Stomach (tissue), 19 donors: ENCODE measurements at places on chromosomes 16 and 17. TPM values are rescaled to one million over a fixed set of nuclear protein-coding genes. Genes with fewer than 3 reads are reported as not detected.
A peak's percentile ranks its signal among the peaks of the same experiment; 100 is the strongest.

DNA sequence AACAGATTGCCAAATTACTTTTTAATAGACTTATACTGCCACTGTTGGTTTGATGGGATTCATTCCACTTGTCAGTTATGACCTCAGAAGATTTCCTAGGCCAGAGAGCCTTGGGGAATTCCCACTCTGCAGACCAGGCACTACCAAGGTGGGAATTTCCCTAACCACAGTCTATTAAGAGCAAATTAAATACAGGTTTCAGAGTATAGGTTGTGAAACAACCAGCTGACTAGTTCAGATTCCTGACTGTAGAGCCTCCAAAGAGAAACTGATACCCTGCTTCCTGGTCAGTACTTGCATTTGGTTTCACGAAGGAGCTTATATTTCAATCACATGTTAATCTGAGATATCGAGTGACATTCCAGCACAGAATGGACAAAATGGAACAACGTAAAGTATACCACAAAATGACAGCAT, 186.5 kb downstream of the STX8 start:
- DNase-seq: no peak

DNA sequence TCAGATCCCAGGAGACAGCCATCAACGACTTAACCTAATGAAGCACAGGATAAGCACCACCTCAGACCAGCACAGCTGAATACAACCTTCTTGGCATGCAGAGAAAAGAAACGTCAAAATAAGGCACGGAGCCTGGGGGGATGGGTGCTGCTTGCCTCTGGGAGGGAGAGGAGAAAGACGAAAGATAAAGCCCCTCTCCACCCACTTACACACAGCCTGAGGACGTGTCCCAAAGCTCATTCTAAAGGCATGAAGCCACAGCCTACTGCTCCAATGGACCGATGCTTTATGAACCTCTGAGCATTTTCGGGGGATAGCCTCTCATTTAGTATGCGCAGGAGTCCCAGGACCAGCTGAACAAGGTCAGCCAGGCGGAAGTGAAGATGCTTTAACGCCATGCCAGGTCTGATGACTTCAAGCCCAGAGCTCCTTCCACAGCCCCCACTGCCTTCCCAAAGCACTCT, 31.1 kb downstream of the ST3GAL2 start:
- no peak for DNase-seq

DNA sequence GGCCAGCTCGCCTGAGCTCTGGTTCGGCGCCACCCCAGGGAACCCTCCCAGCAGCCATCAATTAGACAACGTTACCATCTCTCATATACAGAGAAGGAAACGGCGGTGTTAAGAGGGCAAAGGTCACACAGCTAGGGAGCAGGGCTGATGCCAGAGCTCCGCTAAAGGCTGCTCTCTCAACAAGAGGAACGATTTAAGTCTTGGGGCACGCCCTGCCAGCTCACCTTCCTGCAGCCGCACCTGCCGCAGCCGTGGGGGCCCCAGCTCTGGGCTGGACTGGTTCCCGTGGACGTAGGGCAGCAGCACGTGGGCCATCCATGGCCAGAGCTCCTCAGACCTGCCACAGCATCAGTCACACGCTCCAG, 43.5 kb downstream of the PKD1 start:
- DNase-seq: peak; percentile 55

DNA sequence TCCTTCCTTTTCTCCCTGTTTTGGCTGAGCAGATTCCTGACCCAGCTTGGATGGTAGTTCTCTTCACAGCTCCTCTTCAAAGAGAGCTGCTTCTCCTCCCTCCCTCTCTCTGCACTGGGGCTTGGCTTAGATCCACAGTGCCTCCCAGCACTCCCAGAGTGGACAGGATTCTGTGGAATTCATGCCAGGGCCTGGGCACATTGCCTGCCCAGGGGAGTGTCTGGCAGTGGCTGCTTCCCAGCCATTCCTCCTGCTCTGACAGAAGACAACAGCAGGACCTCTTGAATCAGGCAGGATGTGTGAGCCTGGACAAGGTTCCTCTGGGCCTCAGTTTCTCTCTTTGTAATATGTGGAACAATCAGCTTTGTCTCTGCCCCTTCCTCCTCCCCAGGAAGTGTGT, 4.5 kb upstream of the MMP28 start:
- peak; percentile 89 for DNase-seq

GRCh38 chr17:74769856-74770497, 6.2 kb downstream of the NAT9 start:
- DNase-seq: no peak

DNA sequence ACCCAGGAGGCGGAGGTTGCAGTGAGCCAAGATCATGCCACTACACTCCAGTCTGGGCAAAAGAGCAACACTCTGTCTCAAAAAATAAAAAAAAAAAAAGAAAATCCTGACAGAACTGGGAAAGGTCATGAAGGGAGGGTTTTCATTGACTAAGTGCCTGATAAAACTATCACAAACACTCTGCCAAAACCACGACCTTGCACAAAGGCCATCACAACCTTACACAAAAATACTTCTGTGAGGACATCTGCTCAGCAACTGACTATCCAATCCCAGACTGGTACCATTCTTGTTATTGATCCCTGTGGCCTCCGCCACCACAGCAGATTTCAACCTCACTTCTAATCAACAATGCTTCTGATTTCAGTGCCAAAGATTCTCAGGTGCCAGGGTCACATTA, 40.1 kb downstream of the MPHOSPH6 start:
- no peak for DNase-seq

GRCh38 chr17:73030995-73031394, 61.5 kb downstream of the SLC39A11 start:
- no peak for DNase-seq

The MT1G gene
- polyA plus RNA-seq: 4,171 TPM

The KRTAP1-1 gene
- polyA plus RNA-seq: not detected

The CRISPLD2 gene
- 46.0 TPM for polyA plus RNA-seq

The TMC8 gene
- 1.6 TPM for polyA plus RNA-seq

The TACO1 gene
- 18.9 TPM for polyA plus RNA-seq

The XYLT1 gene
- polyA plus RNA-seq: 1.1 TPM
